Esophagus (tissue), 2 donors: ENCODE measurements at places on chromosomes 12 and 14. TPM values are rescaled to one million over a fixed set of nuclear protein-coding genes. Genes with fewer than 3 reads are reported as not detected.

Gene PIK3C2G
- 1.8 TPM for polyA plus RNA-seq

Gene B3GNT4
- 0.62 TPM for polyA plus RNA-seq

Gene GUCY2C
- 0.39 TPM for polyA plus RNA-seq

Gene BATF
- 2.0 TPM for polyA plus RNA-seq

Gene ASCL1
- not detected for polyA plus RNA-seq

Gene PRB2
- not detected for polyA plus RNA-seq

Gene CPM
- polyA plus RNA-seq: 1.8 TPM

Gene KRT73
- not detected for polyA plus RNA-seq

Gene NDRG2
- polyA plus RNA-seq: 131 TPM

Gene HHIPL1
- 0.14 TPM for polyA plus RNA-seq
